SW 1271 (cell line): ENCODE measurements at places on chromosomes 16 and 17.

- no peak for DNase-seq
These were observed 200.4 kb upstream of the ZFHX3 start for GRCh38 chr16:73248316-73248715.

DNA sequence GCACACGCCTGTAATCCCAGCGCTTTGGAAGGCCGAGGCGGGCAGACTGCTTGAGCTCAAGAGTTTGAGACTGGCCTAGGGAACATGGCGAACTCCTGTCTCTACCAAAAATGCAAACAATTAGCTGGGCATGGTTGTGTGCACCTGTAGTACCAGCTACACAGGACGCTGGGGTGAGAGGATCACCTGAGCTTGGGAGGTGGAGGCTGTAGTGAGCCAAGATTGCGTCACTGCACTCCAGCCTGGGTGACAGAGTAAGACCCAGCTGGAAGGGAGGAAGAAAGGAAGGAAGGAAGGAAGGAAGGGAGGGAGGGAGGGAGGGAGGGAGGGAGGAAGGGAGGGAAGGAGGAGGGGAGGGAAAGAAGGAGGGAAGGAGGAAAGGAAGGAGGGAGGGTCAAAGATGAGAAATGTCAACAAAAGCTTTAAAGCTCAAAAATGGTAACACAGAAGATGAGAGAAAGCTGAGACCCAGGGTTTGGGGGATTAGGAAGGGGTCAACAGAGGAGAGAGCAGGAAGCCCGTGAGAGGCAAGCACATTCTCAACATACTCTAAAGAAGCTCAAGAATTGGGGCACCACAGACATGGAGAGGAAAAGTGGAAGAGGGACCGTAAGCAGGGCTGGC is 5.0 kb upstream of the KRT19 start:
- no peak for DNase-seq

DNA sequence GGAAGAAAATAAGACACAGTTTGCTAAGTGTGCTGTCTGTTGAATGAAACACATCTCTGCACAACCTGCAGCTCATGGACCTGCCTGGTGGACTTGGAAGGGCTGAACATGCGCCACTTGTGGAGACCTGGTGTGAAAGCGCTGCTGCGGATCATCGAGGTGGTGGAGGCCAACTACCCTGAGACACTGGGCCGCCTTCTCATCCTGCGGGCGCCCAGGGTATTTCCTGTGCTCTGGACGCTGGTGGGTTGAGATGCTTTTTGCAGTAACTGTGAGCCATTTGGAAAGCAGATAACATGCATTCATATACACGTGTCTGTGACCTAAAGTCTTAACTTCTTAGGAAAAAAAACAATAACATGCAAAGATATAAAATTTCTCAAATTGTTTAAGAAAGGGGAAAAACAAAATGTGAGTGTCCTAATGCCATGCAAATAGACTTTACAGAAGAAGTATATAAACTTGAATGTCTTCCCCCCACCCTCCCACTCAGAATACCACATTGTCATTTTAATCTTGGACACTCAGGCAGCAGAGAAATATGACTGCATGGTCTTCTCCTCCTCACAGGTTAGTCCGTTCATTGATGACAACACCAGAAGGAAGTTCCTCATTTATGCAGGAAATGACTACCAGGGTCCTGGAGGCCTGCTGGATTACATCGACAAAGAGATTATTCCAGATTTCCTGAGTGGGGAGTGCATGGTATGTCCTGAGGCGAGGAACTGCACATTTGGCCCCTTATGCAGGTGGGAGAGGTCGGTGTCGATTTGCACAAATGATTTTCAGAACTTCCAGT is 65.6 kb downstream of the SEC14L1 start:
- DNase-seq = no peak

DNA sequence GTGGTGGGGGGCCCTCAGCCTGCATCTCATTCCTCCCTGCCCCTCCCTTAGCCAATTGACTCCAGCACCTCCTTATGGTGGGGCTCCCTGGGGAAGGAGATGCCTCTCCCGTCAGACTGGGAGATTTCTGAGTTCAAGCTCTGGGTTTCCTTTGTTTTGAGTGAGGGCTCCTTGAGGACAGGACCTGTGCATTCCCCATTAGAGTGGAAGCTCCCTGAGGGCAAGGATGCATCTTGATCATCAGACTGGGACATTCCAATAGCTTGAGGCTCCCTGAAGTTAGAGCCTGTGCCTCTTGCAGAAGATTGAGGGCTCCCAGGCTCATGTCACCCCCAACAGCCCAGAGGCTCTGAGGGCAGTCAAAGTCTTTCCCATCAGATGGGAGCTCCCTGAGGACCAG is 23.6 kb downstream of the TNS4 start:
- no peak for DNase-seq

GRCh38 chr16:77820340-77820739 is 32.0 kb downstream of the VAT1L start:
- DNase-seq = no peak

DNA sequence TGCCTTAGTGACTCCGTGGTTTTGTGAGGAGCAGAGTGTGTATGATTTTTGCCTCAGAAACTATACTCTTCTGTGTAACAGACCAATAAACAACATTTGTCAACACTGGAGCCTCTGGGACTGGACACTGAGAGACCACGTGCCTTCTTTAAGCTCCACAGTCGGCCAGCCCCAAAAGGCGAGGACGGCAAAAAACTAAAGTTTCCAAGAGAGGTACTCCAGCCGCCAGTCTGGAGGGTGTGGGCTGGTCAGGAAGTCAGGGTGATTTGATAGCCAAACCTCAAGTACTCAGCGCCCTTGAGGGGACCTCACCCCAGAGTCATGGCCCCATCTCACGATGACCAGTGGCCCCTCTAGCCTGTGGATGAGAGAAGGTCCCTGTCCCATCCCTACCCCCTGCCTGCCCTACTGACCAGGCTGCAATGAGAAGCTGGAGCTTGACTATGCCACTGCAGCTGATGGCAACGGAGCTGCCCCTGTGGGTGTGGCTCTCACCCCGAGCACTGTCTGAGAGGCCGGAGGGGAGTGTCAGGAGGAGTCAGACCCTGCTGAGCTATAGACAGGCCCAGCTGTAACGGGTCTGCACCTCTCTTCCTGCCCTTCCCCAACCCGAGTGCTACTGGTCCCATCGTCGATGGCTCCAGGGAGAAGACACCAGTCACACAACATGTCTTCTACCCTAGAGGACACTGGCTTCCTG is 19.8 kb downstream of the MNT start:
- no peak for DNase-seq

DNA sequence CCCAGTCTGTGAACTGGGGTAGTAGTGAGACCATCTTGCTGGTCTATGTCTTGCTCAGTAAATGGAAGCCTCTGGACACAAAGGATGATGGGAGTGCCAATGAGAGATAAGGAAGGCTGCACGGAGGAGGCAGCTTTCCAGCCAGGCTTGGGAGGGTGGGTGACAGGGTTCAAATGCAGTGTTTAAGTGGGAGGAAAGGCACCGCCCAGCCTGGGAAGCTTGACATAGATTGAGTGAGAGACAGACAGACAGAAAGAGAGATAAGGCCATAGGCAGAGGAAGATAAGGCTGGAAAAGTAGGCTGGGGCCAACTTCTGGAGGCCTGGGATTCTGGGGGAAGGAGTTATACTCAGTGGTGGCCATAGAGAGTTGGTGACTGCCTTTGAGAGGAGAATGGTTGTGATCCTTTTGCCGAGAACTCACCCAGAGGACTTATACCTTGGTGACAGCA is 7.2 kb upstream of the COL1A1 start:
- DNase-seq = no peak

- no peak for DNase-seq
These were observed 455.5 kb downstream of the SOX9 start for GRCh38 chr17:72576289-72576759.

DNA sequence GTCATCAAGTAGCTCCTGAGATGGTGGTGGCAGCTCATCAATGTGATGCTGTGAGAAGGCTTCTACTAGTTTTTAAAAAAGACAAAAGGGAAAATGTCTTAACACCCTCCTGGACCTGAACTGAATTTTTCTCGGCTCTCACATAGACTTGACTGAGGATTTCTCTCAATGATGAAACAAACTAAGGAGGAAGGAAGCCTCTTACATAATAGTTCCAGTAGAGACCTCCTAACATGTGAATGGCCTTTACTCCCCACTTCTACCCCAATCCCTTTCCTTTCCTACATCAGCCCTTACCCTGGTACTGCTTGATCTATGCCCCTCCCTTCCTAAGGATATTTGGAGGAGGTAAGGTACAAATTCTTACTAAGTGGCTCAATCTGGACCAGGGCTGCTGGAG is 54.8 kb upstream of the MTMR4 start:
- no peak for DNase-seq

- DNase-seq = no peak
These were observed 2.6 kb downstream of the FZD2 start for GRCh38 chr17:44559634-44560554.

DNA sequence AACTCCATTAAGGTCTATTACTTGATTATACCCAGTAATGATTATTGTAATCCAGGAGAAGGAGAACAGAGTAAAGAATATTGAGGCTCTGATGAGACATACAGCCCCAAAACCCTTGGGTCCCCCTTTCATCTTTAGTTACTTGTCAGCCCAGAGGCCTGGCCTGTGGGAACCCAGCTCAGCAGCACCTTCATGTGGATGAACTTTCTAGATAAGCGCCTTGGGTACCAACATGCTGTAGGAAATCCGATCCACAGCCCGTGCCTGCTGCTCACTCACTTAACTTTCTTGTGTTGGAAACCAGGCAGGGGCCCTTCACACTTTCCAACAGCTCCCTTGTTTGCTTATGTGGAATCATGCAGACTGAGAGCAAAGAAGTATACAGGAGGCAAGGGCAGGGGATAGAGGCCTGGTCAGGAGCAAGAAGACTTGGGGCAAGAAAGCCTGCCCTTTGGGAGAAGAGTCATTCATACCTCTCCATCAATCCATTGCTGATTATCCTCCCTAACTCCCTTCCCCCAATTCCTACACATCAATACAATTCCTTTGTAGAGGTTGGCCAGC is 64.0 kb upstream of the SOX9 start:
- no peak for DNase-seq

DNA sequence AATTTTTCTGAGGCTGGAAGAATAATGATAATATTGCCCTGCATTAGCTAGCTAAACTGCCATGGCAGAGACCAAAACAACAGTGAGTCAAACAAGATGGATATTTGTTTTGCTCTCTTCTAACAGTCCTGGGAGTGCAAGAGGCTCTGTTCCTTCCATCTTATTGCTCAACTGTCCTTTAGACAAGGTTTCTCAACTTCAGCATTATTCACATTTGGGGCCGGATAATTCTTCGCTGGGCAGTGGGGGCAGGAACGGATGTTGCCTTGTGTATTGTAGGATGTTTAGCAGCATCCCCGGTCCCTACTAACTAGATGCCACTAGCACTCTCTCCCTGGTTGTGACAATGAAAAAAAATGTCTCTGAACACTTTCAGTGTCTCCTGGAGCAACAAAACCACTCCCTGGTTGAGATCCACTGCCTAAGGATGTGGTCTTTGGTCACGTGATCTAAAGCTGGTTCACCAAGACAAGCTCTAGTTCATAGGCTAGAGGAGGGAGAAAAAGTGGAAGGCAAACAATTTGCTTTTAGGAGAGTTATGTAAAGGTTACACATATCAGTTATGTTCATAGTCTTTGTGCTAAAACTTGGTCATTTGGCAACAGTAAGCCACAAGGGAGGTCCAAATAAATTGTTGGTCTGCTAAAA is 144.4 kb downstream of the PCTP start:
- DNase-seq = no peak

GRCh38 chr17:37483311-37484039 is 6.2 kb upstream of the DUSP14 start:
- no peak for DNase-seq

DNA sequence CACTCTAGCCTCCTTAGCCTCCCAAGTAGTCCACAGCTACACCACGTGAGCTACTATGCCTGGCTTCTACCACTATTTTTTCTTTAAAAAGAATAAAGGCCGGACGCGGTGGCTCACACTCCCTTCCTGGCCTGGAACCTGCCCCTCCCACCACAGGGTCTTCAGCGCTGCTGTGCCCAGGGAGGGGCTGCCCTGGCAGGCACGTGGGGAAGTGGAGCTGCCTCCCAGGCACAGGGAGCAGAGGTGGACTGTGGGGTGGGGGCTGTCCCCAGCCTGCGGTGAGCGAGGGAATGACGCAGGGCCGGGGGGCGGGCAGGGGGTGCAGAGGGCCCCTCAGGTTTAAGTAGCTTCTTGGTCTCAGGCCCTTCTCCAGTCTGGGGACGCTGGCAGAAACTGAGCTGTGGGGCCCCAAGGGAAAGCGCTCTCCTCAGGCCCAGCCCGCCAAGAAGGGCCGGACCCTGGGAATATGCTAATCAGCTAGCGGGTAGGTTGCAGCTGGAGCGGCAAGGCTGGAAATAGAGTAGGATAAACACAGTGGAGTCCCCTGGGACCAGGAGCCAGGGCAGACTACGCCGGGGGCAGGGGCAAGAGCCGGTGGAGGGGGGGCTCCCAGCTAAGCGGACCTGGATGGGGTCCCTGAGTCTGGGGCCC is 46.8 kb downstream of the TIMM22 start:
- no peak for DNase-seq

GRCh38 chr16:84295203-84295860 is 654 bp downstream of the WFDC1 start:
- DNase-seq = no peak

GRCh38 chr17:72476575-72476986 is 355.8 kb downstream of the SOX9 start:
- DNase-seq = no peak

DNA sequence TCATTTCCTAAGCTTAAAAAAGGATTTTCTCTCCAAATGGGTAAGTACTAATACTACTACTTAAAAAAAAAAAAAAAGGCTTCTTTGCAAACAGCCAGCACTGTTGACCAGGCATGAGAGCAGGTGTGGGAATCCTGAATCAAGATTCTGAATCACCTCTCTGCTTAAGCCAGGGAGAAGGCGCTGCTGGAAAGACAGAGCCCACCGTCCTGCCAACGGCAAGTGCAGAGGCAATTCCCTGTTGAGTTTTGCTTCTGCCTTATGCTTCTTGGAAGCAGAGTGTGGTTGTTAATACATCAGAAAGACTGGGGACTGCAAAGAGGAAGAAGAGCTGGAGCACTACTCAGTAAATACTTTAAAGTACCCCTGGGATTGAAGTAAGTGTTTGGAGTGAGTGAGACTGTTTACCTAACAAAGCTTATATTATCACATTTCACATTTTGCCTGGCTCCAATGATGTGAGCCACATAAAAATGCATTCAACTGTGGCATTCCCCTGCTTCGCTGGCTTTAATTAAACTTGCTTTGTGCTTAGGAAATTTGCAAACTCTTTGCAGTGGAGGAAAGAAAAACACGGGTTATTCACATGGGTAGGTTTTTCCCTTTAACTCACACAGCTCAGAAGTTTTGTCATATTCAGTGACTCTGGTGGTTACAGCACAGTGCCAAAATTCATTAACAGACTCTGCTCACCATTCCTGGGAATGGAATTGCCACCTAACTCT is 86.0 kb upstream of the KIF2B start:
- no peak for DNase-seq
